ENCODE measurements at places on chromosomes 13 and 19. TPM values are rescaled to one million over a fixed set of nuclear protein-coding genes. Genes with fewer than 3 reads are reported as not detected.

TUBB4A gene
- total RNA-seq = 5.6 TPM

ZNF540 gene
- total RNA-seq = 6.4 TPM

GRCh38 chr19:49741210-49741844, 21.8 kb downstream of the TSKS start:
- H3K27me3 ChIP-seq = no peaks in the 10 kb centered on the region
- no peak overlapping the region for H3K4me3 ChIP-seq
- DNase-seq = no peak

GRCh38 chr19:16771618-16772017, 52.0 kb downstream of the NWD1 start:
- H3K4me1 ChIP-seq = no peaks in the 10 kb centered on the region
- no peaks in the 10 kb centered on the region for H3K36me3 ChIP-seq
- H3K27ac ChIP-seq = no peak overlapping the region

DNA sequence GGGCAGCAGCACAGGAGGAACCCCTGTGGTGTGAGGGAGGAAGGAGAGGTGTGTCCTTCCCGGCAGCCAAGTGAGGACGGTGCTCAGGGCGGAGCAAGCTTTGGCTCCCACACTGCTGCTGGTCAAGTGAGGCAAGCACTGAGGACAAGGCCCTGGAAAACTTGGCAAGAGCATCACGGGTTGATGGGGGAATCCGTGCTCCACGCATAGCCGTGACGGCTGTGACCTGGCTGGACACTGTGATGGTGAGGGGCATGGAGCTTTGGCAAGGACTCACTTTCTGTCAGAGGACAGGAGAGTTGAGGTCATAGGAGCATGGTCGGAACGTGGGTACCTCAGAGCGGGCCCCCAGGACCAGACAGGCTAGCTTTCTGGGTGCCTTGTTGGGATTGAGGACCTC, 29.0 kb upstream of the SLC15A1 start:
- no peaks in the 10 kb centered on the region for H3K4me1 ChIP-seq
- no peaks in the 10 kb centered on the region for H3K27me3 ChIP-seq
- no peaks in the 10 kb centered on the region for H3K36me3 ChIP-seq
- no peak for DNase-seq

GRCh38 chr13:74868049-74868448, 613.9 kb downstream of the TBC1D4 start:
- H3K27me3 ChIP-seq = no peaks in the 10 kb centered on the region
- H3K4me3 ChIP-seq = no peak overlapping the region
- H3K27ac ChIP-seq = no peak overlapping the region
- no peak for DNase-seq
- H3K4me1 ChIP-seq = no peaks in the 10 kb centered on the region

DNA sequence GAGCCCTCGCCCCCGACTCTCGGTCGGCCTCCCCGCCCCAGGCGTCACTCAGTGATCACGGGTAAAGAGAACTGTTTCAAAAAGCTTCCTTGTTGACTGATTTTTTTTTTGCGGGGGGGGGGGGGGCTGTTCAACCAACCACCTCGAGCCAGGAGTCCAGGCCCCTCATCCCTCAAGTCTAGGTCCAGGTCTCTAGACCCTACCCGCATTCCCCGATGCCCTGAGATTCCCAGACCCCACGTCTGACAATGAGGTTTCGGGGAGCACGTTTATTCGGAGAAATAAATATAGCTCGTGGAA, 4.3 kb downstream of the HRC start:
- no peak for DNase-seq
- no peaks in the 10 kb centered on the region for H3K27me3 ChIP-seq
- peaks cover 45% of the 10 kb centered on the region for H3K4me1 ChIP-seq
- peak overlapping the region; percentile 66 for H3K27ac ChIP-seq

DNA sequence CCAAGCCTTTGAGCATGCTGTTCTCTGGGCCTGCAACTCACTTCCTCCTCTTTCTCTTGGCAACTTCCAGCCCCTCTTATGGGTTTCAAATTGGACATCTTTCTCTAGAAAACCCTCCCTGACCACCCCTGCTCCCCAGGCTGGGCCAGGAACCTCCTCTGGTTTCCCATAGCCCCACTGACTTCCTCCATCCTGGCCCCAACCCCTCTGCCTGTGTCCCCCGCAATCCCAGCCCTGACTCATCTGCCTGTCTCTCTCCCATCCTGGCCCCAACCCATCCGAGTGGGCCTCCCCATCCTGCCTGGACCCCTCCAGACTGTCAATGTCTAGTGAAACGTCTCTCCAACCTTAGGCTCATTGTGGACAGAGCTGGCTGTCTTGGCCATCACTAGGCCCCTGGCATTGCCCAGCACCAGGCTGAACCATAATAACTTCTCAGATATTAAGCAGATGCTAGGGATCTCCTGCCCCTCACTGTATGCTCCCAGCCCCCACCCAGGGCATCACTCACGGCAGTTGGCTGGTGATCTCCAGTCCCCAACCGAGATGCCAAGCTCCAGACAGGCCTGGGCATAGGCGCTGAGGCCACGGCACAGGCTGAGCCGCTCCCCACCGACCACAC, 16.8 kb downstream of the FCGBP start:
- H3K4me3 ChIP-seq = no peak overlapping the region
- no peak overlapping the region for H3K27ac ChIP-seq
- H3K27me3 ChIP-seq = no peaks in the 10 kb centered on the region
- H3K36me3 ChIP-seq = no peaks in the 10 kb centered on the region
- no peak for DNase-seq

GRCh38 chr13:111880185-111880584, 186.8 kb upstream of the SOX1 start:
- H3K4me3 ChIP-seq = no peak overlapping the region
- peak; percentile 55 for DNase-seq
- H3K27ac ChIP-seq = no peak overlapping the region
- H3K36me3 ChIP-seq = no peaks in the 10 kb centered on the region
- no peaks in the 10 kb centered on the region for H3K4me1 ChIP-seq

DNA sequence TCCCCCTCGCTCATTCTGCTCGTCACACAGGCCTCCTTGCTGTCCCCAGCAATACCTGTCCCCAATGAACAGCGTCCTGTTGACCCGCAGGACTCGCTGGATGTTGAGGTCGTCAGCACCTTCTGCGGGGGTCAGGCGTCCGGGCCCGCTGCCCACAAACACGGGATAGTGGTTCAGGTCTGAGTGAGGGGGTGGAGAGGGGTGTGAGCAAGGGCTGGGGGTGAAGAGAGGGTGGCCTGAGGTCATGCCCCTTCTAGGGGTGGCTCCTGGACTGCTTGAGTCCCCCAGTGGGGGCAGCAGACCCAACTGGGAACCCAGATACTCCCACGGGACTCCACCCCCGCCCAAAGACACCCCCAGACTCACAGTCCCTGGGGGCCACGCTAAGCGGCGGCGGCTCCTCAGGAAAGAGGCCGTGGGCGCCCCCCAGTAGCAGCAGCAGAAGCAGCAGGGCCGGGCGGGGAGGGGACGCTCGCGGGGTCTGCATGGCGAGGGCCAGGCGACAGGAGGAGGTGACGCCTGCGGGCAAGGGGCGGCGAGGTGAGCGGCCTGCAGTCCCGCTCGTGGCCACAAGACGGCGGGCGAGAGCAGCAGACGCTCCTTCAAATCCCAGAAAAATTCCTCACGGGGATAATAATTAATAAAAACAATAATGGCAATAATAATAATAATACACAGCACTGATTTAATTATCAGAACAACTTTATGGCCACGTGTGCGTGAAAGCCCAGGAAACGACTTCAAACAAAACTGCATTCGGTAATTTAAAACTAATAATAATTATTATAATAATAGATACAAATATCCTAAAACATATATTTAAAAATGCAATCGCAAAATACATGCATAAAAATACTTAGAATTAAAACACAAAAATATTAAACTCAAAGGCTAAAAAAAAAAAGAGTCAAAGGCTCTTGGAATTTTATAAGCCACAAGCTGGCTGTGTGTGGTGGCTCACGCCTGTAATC, 1.2 kb downstream of the SEMA6B start:
- no peaks in the 10 kb centered on the region for H3K36me3 ChIP-seq
- no peak overlapping the region for H3K27ac ChIP-seq
- H3K4me1 ChIP-seq = no peaks in the 10 kb centered on the region
- DNase-seq = no peak
- peak overlapping the region; percentile 25 for H3K4me3 ChIP-seq
- no peaks in the 10 kb centered on the region for H3K27me3 ChIP-seq

DNA sequence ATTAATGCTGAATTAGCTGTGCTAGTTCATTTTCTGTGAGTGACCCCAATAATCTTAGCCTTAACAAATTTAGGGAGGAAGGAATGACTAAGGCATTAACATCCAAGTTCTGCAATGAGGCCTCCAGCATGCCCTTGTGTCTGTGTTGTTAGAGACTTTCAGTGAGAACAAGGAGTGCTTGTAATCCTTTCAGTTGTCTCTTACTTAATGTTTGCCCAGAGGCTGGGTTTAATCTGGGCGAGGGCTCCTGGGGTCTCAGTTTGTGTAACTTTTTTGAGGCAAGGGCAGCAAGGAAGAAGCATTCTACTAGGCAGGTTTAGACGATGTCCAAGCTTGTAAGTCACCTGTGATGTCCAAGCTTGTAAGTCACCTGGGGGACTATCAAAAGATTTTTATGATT, 24.3 kb downstream of the CCNA1 start:
- H3K27ac ChIP-seq = no peak overlapping the region
- no peaks in the 10 kb centered on the region for H3K36me3 ChIP-seq
- no peaks in the 10 kb centered on the region for H3K27me3 ChIP-seq
- no peak overlapping the region for H3K4me3 ChIP-seq
- no peak for DNase-seq
- H3K4me1 ChIP-seq = no peaks in the 10 kb centered on the region

KLHL1 gene
- total RNA-seq = not detected

WTIP gene
- 7.6 TPM for total RNA-seq

GRCh38 chr13:60838581-60838980, 441.6 kb downstream of the TDRD3 start:
- no peak overlapping the region for H3K4me3 ChIP-seq
- H3K4me1 ChIP-seq = no peaks in the 10 kb centered on the region
- no peak overlapping the region for H3K27ac ChIP-seq
- H3K27me3 ChIP-seq = no peaks in the 10 kb centered on the region

SIGLEC6 gene
- 1.2 TPM for total RNA-seq

DNA sequence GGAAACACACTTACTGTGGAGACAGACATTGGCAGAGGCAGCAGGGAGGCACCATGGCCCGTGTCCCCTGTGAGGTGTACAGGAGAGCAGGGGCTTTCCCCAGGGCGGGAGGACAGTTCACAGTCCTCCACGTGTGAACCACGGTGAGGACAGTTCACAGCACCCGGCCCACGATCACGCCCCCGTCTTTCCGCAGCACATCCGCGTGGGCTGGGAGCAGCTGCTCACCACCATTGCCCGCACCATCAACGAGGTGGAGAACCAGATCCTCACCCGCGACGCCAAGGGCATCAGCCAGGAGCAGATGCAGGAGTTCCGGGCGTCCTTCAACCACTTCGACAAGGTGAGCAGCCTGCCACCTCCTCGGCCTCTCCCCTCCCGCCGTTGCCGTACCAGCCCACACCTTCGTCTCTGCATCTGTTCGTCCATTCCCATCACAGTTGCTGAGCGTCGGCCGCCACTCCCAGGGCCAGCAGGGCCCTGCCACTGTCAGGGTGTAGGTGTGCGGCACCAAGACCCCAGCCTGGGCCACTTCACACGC, 17.4 kb downstream of the CAPN12 start:
- no peaks in the 10 kb centered on the region for H3K36me3 ChIP-seq
- peaks cover 14% of the 10 kb centered on the region for H3K4me1 ChIP-seq
- peak overlapping the region; percentile 9 for H3K27ac ChIP-seq
- no peaks in the 10 kb centered on the region for H3K27me3 ChIP-seq

- no peak overlapping the region for H3K27ac ChIP-seq
- H3K4me3 ChIP-seq = no peak overlapping the region
- H3K36me3 ChIP-seq = no peaks in the 10 kb centered on the region
- H3K27me3 ChIP-seq = no peaks in the 10 kb centered on the region
- peaks cover 9% of the 10 kb centered on the region for H3K4me1 ChIP-seq
- no peak for DNase-seq
These were observed 31.4 kb downstream of the SMAD9 start for GRCh38 chr13:36888645-36889044.

- H3K36me3 ChIP-seq = no peaks in the 10 kb centered on the region
- peak overlapping the region; percentile 14 for H3K27ac ChIP-seq
- no peaks in the 10 kb centered on the region for H3K27me3 ChIP-seq
- no peak overlapping the region for H3K4me3 ChIP-seq
These were observed 73.6 kb downstream of the SIPA1L3 start for GRCh38 chr19:37980419-37981170.

DNA sequence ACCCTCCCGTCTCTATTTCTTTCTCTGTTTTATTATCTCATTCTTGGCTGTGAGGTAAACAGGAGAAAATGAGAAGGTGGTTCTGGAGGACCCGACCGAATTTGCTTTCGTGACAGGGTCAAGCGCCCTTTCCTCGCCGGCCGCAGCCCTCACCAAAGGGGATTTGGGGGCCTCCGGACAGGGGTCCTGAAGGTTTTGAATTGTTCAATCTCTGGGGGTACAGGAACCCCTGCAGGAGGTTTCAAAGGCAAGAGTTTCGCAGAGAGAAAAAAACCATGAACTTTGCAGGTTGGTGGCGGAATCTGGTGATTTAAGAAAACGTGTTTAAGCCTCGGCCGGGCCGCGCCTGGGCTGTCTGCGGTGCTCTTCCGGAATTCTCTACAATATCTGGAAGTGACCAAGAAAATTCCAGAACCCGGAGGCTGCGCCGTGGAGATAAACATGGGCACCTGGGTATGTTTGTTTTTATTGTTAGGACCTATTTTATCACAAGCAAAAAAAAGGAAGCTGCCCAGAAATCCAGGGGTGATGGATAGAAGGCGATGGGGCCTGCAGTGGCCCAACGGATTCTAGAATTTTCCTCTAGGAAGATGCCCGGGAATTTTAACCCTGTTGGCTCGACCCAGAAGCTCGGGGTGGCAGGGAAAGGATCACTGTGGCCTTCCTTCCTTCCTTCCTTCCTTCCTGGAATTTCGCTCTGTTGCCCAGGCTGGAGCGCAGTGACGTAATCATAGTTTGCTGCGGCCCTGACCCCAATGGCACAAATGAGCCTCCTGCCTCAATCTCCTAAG, 14.2 kb upstream of the PTBP1 start:
- no peak for DNase-seq
- peak overlapping the region; percentile 11 for H3K4me3 ChIP-seq
- peak overlapping the region; percentile 27 for H3K27ac ChIP-seq

ELSPBP1 gene
- not detected for total RNA-seq

GRCh38 chr13:72127031-72127430, 260.0 kb upstream of the DACH1 start:
- DNase-seq = no peak
- H3K27ac ChIP-seq = no peak overlapping the region
- no peaks in the 10 kb centered on the region for H3K27me3 ChIP-seq
- no peaks in the 10 kb centered on the region for H3K36me3 ChIP-seq
- H3K4me1 ChIP-seq = no peaks in the 10 kb centered on the region

All from vagina (tissue), 2 donors.